ENCODE measurements at places on chromosomes 16 and 17.
A peak's percentile ranks its signal among the peaks of the same experiment; 100 is the strongest.

DNA sequence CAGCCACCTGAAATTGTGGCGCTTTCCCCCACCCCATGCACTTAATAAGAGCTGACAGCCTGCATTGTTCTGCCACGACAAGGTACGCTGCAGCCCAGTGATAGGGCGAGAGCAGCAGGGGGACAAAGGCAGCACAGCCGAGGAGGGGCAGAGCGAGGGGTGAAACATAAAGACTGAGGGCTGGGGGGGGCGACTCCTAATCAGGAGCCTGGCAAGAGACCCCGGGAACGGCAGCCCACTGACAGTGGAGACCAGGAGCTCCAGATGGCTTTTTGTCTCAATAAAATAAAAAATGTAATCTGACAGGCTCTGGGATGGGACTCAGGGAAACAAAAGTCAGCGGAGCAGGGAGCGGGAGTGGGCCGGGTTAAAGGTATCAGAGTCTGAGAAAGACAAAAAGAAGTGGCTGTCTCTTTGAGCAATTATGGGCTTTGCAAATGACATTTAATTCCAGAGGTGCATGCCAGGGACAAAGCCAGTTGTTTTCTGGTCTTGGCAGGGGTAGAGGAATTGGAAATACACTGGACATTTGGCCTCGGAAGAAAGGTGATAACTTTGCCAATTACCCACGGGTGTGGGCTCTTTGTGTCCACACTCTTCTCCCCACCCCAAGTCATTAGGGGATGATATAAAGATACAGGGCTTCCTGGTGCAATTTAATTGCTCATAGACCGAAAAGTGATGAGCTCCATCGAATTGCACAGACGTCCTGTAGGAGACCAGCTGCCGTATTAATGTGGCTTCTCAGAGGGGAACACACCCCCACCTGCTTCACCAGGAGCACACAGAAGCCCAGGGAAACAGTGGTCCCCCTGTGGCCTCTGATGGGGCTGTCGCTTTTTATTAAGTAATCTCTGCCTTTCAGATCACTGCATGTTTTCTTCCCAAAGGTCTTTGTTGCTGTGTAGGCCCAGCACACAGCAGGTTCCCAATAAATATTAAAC is 17.6 kb upstream of the CCDC182 start:
- no peak for DNase-seq

DNA sequence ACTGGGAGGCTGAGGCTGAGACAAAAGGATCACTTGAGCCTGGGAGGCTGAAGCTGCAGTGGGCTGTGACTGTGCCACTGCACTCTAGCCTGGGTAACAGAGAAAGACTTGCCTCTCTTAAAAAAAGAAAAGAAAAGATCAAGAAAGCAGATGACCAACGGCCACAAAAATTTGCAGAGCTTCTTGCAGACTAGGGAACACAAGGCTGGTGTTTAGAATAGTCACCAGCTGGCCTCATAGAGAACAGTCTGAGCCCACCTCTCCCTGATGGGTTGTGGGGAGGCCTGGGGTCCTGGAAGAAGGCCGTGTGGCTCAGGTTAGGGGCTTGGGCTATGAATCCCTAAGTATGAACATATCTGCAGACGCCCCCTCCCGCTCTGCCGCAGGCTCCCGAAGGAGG is 73.7 kb upstream of the MED9 start:
- no peak for DNase-seq

- DNase-seq: peak; percentile 32
These were observed 712 bp upstream of the SPECC1 start for GRCh38 chr17:20008242-20009051.

- no peak for DNase-seq
These were observed 7.3 kb upstream of the SERPINF2 start for GRCh38 chr17:1735418-1735817.

GRCh38 chr17:80603396-80603795 is 58.8 kb downstream of the RPTOR start:
- DNase-seq: no peak

- no peak for DNase-seq
These were observed 38.9 kb upstream of the GHDC start for GRCh38 chr17:42233156-42233555.

GRCh38 chr16:84718-85406 is 6.8 kb downstream of the MPG start:
- no peak for DNase-seq

DNA sequence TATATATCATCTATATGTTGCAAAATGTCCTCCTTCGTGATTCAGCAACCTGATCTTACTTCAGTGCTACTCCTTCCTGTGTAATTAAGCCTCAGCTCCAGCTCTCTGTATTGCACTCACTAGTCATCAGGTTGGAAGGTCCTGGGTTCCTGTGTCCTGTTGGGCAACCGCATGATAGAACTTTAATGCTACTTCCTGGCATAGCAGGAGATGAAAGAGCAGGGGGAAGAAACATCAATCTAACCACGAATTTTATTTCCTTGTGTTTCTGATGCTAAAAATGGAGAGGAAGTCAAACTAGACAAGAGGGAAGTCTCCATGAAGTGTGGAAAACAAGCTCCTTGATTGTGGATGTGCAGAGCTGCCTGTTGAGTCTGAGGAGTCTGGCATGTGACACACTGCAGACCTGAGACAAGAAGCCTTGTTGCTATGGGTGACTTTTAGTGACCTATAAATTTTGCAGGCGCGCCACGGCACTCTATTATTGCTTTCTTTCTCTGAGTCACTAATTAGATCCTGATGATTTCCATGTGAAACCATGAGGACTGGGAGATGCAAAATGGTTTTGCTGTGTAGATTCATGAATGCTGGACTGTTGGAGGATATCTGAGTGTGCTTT is 25.6 kb downstream of the IGSF6 start:
- peak; percentile 96 for DNase-seq

- no peak for DNase-seq
These were observed 281.3 kb upstream of the TNRC6C start for GRCh38 chr17:77677211-77677610.

GRCh38 chr16:48075398-48075797 is 80.4 kb downstream of the ABCC12 start:
- DNase-seq: no peak

GRCh38 chr17:82396601-82397435 is 21.3 kb upstream of the HEXD start:
- DNase-seq: no peak

DNA sequence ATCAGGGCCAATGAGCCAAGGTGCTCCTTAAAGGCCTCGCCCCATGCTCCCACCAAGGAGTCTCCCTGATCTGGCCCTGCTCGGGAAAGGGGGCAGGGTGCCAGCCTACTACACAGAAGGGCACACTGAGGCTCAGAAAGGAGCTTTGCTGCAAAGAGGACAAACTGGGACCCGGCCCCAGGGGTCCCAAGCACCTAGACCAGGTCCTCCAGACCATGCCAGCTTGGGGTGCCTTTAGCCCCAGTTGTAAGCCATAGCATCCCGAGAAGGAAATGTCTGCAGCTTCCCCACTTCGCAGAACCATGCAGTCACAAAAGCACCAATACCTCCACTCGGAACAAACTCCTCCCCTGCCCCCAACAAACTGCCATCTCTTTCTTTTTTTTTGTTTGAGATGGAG is 74.8 kb upstream of the CDC42EP4 start:
- no peak for DNase-seq

DNA sequence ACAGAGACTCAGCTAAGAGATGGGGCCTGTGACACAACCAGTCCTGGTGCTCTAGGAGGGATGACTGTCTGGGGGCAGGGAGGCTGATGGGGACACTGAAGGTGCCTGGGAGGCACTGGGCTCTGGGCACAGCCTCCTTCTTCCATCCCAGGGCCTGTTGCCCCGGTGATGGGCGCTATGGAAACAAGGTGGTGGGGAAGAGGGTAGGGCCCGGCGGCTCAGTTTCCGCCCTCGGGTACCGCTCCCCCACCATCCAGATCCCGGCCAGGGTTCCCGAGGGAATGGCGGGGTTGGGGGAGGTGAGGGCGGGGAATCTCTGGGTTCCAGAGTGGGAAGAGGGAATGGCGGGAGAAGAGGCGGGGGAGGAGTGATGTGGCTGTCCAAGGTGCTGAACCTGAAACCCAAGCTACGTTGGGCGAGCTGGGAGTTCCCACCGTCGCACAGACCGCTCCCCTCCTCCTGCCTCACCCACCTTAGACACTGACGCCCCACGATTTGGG is 981 bp downstream of the KCNH4 start:
- DNase-seq: peak; percentile 66

DNA sequence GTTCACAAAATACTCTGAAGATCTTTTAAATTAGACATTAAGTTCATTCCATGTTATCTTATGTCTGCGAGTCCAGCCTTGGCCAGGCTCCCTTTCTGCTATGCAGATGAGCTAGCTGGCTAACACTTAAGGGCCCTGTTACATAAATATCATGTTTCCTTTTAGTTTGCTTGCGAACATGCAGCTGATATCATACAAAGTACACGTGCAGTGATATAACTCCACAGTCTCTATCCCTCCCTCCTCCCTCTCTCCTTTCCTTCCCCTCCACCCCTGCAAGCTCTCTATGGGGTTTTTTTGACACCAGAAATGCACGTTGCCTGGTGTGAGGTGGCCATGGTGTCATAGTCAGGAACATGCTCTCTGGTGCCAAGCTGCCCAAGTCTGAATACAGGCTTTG is 46.1 kb downstream of the ARHGAP17 start:
- no peak for DNase-seq

DNA sequence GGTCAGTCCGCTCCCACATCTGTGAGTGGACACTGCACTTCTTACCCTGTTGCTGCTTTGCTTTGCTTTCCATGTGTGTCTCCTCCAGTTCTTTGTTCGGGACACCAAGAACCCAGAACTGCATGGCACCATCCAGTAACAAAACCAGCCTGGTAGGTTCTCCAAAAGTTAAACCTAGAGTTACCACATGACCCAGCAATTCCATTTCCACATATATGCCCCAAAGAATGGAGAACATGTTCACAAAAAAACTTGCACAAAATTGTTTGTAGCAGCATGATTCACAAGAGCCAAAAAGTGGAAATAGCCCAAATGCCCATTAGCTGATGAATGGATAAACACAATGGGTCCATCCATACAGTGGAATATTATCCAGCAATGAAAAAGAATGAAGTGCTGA is 10.3 kb upstream of the CCL22 start:
- no peak for DNase-seq

- no peak for DNase-seq
These were observed 27.9 kb downstream of the SLFN12 start for GRCh38 chr17:35404360-35404759.

DNA sequence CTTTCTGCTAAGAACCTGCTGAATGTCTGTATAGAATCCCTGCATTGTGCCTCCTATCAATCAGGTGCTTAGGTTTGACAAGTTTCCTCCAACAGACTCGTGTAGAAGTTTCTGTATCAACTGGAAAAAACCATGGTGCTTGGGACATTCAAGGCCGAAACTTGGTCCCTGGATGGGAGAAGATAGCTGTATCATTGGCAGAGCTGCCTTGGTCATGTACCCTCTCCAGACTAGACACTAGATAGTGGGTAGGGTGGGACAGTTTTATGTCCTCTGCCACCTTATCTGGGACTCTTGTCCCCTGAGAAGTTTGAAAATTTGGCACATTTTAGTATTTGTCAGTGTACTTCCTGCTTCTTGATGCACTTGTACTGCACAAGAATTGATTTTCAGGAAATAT is 520.8 kb downstream of the WWOX start:
- no peak for DNase-seq

DNA sequence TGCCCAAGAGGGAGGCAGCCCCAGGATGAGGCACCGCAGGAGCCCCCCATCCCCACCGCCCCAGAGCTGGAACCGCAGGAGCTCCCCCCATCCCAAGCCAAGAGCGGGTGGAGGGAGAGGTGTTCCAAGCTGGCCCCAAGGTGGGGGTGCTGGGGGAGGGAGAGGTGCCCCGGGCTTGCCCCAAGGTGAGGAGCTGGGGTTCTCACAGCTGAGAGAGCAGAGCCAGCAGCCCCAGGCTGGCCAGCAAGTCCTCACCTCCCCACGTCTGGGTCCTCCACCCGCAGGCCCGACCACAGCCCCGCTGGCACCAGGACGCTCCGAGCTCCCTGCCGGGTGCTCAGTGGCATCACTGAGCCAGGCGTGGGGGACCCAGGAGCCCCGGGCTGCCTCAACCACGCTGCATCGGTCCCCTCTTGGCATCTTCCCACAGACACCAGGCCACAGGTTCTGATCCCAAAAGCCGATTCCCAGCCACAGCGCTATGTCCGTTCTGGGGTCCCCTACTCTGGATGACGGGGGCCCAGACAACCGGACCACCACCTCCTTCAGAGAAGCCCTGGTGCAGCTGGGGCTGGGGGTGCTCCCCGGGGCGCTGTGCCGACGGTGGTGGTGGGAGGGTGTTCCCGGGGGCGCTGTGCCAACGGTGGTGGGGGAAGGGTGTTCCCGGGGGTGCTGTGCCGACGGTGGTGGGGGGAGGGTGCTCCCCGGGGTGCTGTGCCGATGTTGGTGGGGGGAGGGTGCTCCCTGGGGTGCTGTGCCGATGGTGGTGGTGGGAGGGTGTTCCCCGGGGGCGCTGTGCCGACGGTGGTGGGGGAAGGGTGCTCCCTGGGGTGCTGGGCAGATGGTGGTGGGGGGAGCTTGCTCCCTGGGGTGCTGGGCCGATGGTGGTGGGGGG is 15.4 kb upstream of the WDR45B start:
- no peak for DNase-seq

- no peak for DNase-seq
These were observed 100.1 kb upstream of the CHMP6 start for GRCh38 chr17:80891397-80892018.

DNA sequence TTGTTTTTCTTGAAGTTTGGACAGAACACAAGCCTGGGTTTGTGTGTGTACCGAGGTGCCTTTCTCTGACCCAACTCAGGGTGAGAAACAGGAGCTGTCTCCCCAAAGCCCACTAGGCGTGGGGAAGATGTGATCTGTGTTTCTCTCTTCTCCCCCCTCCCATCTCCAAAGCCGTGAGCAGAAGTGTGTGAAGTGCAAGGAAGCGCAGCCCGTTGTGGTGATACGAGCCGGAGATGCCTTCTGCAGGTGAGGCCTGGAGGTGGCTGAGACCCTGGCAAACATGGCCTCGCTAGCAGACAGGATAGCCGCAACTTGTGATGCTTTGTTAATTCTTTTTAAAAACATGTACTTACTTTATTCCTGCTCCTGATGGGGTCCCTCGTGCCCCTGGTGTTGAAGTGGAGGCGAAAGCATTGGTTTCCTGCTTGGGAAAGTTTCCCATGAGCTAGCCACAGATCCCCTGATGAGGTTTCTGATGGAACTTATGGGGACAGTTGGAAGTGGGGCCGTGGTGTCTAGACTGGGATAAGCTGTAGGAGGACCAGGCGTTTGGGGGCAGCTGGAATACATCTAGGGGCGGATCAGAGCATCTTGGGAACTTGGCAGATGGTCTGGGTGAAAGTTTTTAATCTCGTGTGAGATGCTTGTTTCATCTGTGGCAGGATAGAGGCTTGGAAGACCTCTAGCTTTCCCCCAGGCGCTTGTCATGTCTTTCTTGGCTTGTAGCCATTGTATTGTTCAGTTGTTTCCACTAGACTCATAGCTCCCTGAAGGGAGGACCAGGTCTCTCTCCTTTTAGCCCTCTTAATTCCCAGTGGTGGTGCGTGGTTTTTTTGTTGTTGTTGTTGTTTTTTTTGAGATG is 893 bp downstream of the CTU2 start:
- DNase-seq: no peak
